ENCODE measurements at places on chromosomes 13 and 19.

DNA sequence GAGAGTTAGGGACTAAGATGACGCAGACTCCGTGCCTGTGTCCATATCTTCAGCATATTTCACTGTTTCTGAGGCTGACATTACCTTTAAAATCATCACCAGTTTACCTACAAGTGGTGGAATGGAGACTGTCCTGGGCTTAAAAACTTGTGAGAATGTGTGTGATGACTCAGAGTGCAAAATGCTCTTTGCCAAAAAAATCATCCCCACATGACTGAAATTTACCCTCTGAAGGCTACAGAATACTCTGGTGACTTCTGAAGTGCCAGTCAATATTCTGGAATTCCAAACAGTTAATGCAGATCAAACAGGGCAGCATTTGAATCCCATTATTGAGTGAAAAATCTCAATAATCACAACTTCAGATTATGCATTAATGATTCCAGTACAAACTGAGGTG, 901.4 kb downstream of the EFNB2 start:
- DNase-seq = no peak

GRCh38 chr13:48496271-48497161, 36.4 kb downstream of the RCBTB2 start:
- DNase-seq = peak; percentile 26

- no peak for DNase-seq
These were observed 85.4 kb downstream of the COL4A1 start for GRCh38 chr13:110221406-110222117.

DNA sequence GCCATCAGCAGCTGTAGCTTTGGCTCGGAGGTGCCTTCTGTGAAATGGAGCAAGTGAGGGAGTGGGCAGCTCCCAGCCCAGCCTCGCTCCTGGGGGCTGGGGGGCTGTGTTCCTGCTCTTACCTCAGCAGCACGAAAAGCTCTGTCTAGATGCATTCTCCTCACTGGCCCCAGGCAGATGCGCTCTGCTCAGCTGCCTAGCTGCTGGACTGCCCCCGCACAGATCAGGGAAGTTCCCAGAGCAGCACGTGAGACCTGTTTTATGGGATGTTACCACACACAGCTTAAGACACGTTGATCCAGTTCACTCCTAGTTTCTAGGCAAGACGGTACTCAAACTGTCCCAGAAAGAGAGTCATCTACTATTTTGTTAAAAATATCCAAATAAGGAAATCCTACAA, 13.6 kb downstream of the LCP1 start:
- no peak for DNase-seq

GRCh38 chr13:48955536-48955935, 20.2 kb upstream of the FNDC3A start:
- DNase-seq = no peak

- DNase-seq = no peak
These were observed 40.9 kb downstream of the GJA3 start for GRCh38 chr13:20119960-20120359.

- DNase-seq = peak; percentile 36
These were observed 76.3 kb downstream of the MZT1 start for GRCh38 chr13:72651144-72651543.

DNA sequence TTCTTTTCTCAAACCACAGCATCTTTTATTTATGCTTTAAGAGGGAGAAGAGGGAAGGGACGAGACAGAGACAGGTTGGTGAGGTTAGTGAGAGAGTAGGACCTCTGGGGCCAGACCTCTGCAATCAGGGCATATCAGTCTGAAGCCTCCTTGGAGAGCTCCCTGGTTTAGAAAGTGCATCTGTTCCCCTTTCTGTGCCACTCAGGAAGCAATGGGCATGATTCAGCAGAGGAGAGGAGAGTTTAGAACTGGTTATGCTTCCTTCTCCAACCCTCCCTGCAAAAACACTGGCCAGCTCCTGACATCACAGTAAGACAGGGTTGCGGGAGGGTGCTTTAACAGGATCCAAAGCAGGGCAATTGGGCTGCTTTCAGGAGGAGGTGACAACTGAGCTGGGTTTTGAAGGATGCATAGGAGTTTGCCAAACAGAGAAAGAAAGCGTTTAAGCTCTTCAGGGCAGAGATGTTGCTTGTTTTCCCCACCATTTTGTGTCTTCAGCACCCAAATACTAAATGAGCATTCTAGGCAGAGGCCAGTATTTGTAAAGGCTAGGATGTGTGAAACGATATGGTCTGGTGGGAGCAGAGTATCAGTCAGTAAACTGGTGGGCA, 33.1 kb downstream of the CERS4 start:
- DNase-seq = peak; percentile 57

DNA sequence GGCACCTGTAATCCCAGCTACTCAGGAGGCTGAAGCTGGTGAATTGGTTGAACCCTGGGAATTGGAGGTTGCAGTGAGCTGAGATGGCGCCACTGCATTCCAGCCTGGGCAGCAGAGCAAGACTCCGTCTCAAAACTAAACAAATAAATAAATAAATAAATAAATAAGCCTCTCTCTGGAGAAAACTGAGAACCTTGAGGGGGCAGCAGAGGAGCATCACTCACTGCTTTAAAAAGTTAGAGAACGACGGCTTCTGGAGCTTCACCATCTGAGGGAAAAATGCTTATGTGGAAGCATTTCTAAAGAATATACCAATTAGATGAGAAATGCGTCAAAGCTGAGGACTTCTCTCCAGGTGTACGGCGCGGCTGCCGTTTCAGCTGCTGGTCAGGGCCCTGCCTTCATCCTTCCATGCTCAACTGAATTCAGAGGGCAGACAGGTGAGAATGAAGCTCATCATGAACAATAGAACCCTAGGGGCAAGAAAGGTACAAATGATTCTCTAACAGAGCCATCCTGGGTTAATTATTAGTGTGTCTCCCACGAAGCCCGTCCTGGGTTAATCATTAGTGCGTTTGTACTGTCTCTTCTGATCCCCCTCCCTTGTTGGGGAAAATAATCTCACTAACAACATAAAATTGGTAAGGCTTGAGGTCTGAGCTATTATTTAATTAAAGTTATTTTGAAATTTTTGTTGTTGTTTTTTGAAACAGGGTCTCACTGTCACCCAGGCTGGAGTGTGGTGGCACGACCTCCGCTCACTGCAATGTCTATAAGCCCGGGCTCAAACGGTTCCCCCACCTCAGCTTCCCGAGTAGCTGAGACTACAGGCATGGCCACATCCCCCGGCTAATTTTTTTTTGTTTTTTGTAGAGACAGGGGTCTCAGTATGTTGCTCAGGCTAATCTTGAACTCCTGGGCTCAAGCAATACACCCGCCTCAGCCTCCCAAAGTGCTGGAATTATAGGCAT, 80.1 kb downstream of the IPO5 start:
- DNase-seq = peak; percentile 35

DNA sequence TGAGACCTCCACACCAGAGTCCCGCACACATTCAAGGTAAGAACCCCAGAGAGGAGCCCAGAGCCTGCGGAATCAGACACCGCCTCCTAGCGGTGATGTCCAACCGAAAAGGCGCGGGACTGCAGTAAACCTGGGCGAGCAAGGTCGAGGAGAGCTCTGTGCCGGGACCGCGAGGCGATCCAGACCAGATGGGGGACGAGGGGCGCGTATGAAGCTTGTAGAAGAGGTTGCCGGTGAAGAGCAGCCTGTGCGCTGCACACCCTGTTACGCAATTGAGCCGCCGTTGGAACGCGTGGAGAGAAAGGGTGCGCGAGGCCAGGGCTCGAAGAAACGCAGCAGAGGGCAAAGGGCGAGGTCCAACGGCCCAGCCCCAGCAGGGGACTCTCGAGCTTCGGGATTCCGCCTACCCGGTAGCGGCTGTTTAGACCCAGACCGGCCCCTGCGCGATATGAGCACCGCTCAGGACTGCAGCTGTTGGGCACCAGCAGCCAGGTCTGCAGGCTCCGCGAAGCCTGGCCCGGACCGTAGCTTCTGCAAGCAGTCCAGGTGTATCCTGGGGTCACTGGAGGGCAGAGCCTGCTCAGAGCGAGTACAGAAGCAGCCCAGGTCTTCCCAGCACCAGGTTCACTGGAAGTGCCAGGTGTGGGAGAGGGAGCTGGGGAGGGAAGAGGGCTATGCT, 65.9 kb upstream of the ZNF599 start:
- DNase-seq = peak; percentile 32

DNA sequence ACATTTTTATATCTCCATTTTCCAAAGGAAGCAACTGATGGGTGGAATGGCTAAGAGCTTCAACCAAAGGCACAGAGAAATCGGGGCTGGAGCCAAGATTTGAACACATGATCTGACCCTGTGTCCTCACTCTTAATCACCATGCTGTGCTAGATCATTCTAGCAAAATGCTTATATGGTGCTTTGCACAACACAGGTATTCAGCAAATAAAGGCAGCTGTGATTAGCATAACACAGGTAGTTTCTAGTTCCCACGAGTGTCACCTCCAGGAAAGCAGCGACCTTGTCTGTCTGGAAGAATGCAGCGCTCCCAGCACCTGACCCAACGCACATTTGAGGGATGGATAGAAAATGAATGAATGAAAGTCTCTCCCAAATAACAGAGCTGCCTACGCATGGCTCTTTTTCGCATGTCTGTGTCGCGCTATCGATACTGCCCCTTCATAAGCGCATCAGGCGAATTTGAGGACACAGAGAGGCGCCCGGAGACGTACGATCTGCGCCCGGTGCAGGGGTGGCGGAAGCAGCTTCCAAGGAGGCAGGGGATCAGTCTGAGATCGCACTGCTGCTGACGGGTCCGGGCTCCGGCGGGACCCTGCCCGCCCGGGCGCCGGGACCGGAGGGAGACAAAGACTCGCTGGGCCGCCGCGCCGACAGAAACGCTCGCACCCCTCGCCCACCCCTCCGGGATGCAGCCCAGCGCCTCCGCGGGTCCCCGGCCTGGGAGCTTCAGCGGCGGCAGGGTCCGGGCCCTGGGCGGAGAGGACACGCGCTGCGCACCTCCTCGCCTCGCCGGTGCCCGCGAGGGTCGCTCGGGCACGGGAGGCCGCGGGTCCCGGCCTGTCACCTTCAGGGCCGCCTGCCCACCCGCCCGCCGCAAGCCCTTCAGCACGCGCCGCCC, 609 bp downstream of the EPS15L1 start:
- DNase-seq = peak; percentile 68

DNA sequence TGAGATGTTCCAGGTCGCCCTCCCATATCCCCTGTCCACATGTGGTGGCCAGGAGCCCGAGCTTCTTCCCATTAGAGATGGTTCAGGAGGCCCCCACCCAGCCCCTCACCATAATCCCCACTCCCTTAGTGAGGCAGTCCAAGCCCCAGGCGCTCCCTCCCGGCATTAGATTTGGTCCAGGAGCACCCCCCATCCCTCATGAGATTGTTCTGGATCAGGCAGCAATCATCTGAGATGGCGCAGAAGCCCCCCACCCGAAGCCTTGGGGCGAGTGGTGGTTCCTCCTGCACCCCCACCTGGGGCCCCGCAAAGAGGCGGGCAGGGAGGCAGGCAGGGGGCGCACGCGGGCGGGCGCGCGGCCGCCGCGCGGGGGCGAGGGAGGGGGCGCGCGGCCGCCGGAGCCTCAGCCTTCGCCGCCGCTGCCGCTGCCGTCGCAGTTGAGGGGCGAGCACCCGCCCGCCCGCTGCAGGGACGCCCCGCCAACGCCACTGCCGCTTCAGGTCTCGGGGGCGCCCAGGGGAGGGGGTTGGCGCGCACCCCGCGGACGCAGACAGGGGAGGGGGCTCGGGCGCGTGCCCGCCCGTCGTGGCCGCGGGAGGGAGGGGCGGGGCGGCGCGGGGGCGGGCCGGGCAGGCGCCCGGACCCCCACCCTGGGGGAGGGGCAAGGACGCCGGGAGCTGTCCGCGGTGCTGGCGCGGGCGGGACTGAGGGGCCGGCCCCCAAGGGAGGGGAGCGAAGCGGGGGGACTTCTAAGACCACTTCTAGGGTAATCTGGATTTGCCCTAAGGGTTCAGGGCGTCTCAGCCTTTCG, 46.4 kb upstream of the SHKBP1 start:
- DNase-seq = peak; percentile 45

- DNase-seq = no peak
These were observed 152.1 kb downstream of the KCNRG start for GRCh38 chr13:50167224-50167947.

DNA sequence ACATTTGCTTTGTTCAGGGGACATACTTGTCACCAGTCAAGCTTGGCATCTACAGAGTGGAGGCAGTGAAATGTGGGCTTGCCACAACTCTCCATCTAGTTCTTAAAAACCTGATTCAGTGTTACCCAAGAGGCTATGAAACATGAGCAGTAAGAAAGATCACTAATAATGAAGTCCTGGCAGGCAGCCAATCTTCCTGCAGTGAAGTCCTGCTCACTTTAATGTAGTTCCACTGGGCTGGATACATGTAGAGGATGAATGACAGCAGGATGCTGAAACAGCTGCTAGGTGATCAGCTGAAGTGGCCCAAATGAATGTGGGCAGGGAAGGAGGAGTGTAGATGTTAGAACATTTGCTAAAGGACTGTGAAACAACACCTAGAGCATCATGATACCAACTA, 1213.1 kb downstream of the OLFM4 start:
- no peak for DNase-seq

DNA sequence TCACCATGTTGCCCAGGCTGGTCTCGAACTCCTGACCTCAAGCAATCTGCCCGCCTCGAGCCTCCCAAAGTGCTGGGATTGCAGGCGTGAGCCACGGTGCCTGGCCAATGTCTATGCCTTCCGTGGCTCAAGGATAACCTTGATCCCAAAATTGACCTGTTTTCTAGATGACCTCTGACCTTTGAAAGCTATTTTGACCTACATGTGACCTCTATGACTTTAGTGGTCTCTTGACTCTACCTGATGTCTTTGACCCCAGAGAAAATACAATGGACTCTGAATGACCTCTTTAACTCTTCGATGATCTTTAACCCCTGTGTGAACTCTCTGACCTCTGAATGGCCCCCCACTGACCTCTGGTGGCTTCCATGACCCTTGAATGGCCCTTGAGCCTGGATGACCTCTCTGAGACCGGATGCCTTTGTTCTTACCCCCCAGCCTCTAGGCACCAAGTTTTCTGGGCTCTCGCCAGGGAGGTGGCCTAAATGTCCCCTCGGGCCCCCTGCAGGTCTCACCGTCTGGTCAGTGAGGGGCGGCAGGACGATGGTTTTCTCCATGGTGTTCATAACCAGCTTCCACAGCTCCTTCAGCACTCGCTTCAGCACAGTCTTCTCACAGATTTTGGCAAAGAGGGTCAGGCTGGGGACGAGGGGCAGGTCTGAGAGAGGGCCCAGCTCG, 63.7 kb downstream of the UNC13A start:
- DNase-seq = no peak

- DNase-seq = no peak
These were observed 447 bp downstream of the NFKBIB start for GRCh38 chr19:38900202-38900629.

Measured in hematopoietic multipotent progenitor cell treated with erythropoietin and hydrocortisone succinate and interleukin-3 and kit ligand, for 6 days (in vitro differentiated cells).